ENCODE measurements at places on chromosomes 12 and 14.

DNA sequence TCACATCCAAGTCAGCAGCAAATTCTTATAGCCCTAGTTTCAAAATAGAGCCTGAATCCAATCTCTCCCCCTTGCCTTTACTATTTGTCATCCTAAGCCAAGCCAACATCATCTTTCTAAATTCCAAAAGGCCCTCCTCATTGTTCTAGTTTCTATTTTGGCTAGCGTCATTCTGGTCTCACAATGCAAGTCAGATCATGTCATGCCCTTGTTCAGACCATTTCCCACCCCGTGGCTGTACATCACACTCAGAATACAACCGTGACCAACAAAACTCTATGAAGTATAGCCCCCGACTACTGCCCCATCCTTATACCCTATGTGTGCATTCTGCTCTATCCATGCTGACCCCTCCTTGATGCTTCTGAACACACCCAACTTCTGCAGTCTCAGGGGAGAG lies 12.3 kb upstream of the GNG2 start:
- DNase-seq = no peak

GRCh38 chr12:104164634-104165033 lies 26.6 kb upstream of the NFYB start:
- DNase-seq = no peak

GRCh38 chr14:34228650-34228976 lies 233.4 kb downstream of the SPTSSA start:
- DNase-seq = no peak

GRCh38 chr12:65740506-65740872 lies 83.8 kb upstream of the HMGA2 start:
- no peak for DNase-seq

DNA sequence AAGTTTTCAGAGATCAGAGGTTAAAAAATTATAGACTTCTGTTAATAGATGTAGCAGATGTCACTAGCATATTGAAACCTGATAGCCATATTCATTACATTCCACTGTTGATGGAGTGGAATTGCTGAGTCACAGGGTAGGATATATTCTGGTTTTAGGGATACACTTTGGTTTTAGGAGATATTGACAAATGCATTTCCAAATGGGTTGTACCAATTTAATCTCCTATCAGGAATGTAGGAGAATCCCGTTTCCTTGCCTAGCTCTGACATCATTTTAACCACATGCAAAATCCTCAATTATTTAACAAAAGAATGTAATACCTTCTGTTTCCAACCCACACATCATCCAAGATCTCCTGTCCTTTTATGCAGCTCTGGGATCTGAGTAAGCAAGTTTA lies 30.7 kb upstream of the ESR2 start:
- no peak for DNase-seq
